ENCODE measurements at places on chromosomes 12 and 14. TPM values are rescaled to one million over a fixed set of nuclear protein-coding genes. Genes with fewer than 3 reads are reported as not detected.

GRCh38 chr14:29734732-29735131 is 192.9 kb downstream of the PRKD1 start:
- no peak overlapping the region for H3K4me3 ChIP-seq
- H3K36me3 ChIP-seq: no peaks in the 10 kb centered on the region
- no peaks in the 10 kb centered on the region for H3K4me1 ChIP-seq
- no peak overlapping the region for H3K27ac ChIP-seq
- H3K27me3 ChIP-seq: no peaks in the 10 kb centered on the region
- no peak for DNase-seq

CLEC7A gene
- not detected for total RNA-seq

DNA sequence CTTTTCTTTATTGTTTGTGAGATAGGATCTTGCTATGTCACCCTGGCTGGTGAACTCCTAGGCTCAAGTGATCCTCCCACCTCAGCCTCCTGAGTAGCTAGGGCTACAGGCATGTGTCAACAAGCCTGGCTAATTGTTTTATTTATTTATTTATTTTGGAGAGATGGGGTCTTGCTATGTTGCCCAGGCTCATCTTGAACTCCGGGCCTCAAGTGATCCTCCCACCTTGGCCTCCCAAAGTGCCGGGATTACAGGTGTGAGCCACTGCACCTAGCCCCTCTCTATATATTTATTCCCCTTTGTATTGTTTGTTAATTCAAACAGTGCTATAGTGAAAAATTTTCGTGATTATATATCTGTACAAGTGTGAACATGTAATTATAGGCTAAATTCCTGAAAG is 123.3 kb downstream of the DAAM1 start:
- DNase-seq: no peak
- peaks cover 6% of the 10 kb centered on the region for H3K4me1 ChIP-seq
- no peak overlapping the region for H3K4me3 ChIP-seq
- H3K36me3 ChIP-seq: no peaks in the 10 kb centered on the region
- no peaks in the 10 kb centered on the region for H3K27me3 ChIP-seq
- no peak overlapping the region for H3K27ac ChIP-seq

- no peaks in the 10 kb centered on the region for H3K27me3 ChIP-seq
- no peak overlapping the region for H3K4me3 ChIP-seq
- peaks cover 1% of the 10 kb centered on the region for H3K36me3 ChIP-seq
- no peak for DNase-seq
- no peak overlapping the region for H3K27ac ChIP-seq
- H3K4me1 ChIP-seq: no peaks in the 10 kb centered on the region
Observed at GRCh38 chr12:113815031-113815430, 151.1 kb downstream of the RBM19 start.

DNA sequence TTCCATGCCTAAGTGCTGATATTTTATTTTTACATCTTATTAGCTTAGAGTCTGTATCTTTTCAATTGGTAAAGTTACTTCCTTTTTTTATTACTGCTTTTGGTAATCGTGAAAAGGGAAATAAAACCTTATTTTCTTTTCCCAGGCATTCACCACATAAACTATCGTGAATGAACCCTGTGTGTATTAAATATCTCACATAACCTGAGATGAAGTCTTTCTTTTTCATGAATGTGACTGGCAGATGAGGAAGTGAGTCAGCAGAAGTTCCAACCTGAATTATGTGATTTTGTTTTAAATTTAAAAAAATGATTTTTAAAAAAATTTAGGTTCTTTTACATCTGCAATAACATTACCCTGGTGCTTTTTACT is 26.0 kb downstream of the MYBPC1 start:
- H3K36me3 ChIP-seq: no peaks in the 10 kb centered on the region
- no peak overlapping the region for H3K4me3 ChIP-seq
- H3K4me1 ChIP-seq: no peaks in the 10 kb centered on the region
- H3K27ac ChIP-seq: no peak overlapping the region

DNA sequence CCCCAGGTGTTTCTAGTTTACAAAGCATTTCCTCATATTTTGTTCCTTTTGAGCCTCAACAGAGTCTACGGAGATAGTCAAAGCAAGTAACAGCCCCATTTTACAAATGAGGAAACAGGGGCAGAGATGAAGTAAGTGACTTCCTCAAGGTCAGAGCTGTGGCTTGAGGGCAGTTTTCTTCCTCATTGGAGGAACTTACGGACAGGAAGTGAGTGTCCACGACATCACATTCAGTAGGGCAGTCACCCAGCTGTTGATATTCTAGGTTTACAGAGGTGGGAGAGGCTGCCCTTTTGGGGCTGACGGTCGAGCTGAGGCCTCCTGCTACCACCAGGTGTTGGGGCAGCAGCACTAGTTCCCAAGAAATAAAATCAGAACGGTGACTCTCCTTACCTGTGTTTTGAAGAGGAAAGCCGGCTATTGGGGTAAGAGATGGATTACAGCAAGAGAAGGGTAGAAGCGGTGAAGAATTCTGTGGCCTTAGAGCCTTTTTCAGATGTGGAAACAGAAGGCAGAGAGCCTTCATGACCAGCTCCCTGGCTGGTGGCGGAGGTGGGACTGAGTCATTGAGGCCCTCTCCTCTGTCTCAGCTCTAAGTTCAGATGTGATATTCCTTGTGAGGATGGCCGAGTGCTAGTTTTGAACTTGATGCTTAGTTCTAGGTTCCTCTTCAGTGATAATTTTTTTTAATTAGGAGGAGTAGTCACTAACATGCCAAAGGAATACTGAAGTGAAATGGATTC is 41.7 kb downstream of the SUSD6 start:
- H3K36me3 ChIP-seq: no peaks in the 10 kb centered on the region
- DNase-seq: no peak
- H3K27me3 ChIP-seq: no peaks in the 10 kb centered on the region
- peaks cover 22% of the 10 kb centered on the region for H3K4me1 ChIP-seq
- H3K4me3 ChIP-seq: no peak overlapping the region
- H3K27ac ChIP-seq: no peak overlapping the region

SLC5A8 gene
- total RNA-seq: not detected

GRCh38 chr14:71054706-71055105 is 147.4 kb downstream of the PCNX1 start:
- no peaks in the 10 kb centered on the region for H3K4me1 ChIP-seq
- H3K27ac ChIP-seq: no peak overlapping the region
- DNase-seq: no peak
- peaks cover 3% of the 10 kb centered on the region for H3K36me3 ChIP-seq

DNA sequence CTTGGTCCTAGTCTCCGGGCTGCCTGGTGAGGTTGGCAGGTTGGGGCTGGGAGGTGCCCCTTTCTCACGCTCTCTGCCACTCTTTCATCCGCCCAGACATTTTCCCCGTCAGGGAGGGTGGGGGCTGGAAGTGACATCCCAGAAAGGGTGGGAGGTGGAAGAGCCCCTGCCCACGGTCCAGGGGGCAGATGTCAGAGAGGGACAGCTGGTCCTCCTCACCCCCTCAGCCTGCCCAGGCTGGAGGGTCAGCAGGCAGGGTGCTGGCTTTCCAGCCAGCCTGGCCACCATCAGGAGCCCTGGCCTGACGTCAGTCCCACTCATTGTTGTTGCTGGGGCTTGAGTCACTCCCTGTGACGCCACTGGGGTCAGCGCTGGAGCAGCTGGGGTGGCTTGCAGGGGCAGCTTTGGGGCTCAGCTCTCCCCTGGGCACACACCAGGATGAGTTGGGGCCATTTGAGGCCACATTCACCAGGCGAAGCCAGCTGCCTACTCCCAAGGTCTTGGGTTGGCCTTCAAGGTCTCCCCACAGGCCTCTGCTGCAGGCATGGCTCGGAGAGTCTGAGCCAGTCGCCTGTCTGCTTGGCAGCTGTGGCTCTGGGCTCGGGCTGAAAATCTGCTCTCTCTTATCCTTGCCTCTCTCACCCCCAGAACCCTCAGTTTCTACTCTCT is 5.7 kb upstream of the ATG101 start:
- peak; percentile 86 for DNase-seq
- H3K36me3 ChIP-seq: no peaks in the 10 kb centered on the region
- H3K4me1 ChIP-seq: peaks cover 11% of the 10 kb centered on the region
- no peak overlapping the region for H3K4me3 ChIP-seq
- no peaks in the 10 kb centered on the region for H3K27me3 ChIP-seq

COPS7A gene
- total RNA-seq: 67.0 TPM

DNA sequence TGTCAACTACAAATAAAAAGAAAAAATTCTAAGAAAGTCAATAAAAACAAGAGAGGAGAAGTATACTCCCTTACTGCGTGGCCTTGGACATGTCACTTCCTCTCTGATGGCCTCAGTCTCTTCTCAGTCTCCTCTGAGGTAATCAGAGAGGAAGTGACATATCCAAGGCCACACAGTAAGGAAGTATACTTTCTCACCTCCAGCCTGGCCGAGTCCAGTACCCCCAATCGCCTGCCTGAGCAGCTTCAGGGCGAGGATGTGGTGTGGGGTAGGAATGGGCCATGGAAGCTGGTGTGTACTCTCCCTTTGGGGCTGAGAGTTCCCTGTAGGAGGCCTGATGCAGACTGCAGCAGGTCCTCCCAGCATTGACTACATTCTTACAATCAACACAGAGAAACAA is 15.8 kb downstream of the VDR start:
- H3K27me3 ChIP-seq: no peaks in the 10 kb centered on the region
- H3K36me3 ChIP-seq: no peaks in the 10 kb centered on the region
- H3K4me1 ChIP-seq: peaks cover 5% of the 10 kb centered on the region
- no peak overlapping the region for H3K4me3 ChIP-seq
- no peak for DNase-seq
- no peak overlapping the region for H3K27ac ChIP-seq

- DNase-seq: no peak
- no peaks in the 10 kb centered on the region for H3K36me3 ChIP-seq
- H3K4me3 ChIP-seq: no peak overlapping the region
- H3K4me1 ChIP-seq: no peaks in the 10 kb centered on the region
Observed at GRCh38 chr12:25004447-25004846, 55.5 kb upstream of the BCAT1 start.

- H3K4me1 ChIP-seq: no peaks in the 10 kb centered on the region
- no peak overlapping the region for H3K27ac ChIP-seq
- H3K36me3 ChIP-seq: no peaks in the 10 kb centered on the region
- H3K4me3 ChIP-seq: no peak overlapping the region
- no peak for DNase-seq
- no peaks in the 10 kb centered on the region for H3K27me3 ChIP-seq
Observed at GRCh38 chr12:26425587-26426260, 230.4 kb downstream of the SSPN start.

- peak; percentile 12 for DNase-seq
- no peak overlapping the region for H3K27ac ChIP-seq
- no peaks in the 10 kb centered on the region for H3K4me1 ChIP-seq
- H3K27me3 ChIP-seq: no peaks in the 10 kb centered on the region
- H3K36me3 ChIP-seq: no peaks in the 10 kb centered on the region
- no peak overlapping the region for H3K4me3 ChIP-seq
Observed at GRCh38 chr14:85316701-85317410, 213.1 kb upstream of the FLRT2 start.

GRCh38 chr12:132344181-132344580 is 14.8 kb upstream of the GALNT9 start:
- no peak overlapping the region for H3K27ac ChIP-seq
- H3K4me3 ChIP-seq: no peak overlapping the region
- DNase-seq: no peak
- no peaks in the 10 kb centered on the region for H3K36me3 ChIP-seq

PRPH gene
- total RNA-seq: 0.50 TPM

TCL1B gene
- total RNA-seq: not detected

ESPL1 gene
- total RNA-seq: 0.26 TPM

PKP2 gene
- total RNA-seq: under 0.01 TPM

DNA sequence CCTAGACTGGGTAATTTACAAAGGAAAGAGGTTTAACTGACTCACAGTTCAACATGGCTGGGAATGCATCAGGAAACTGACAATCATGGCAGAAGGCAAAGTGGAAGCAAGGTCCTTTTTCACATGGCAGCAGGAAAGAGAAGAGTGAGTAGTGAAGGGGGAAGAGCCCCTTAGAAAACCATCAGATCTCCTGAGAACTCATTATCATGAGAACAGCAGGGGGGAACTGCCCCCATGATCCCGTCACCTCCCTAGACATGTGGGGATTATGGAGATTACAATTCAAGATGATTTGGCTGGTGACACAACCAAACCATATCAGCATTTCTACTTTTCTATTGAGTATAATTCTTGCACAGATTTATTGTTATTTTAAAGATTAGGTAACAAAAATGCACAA is 822.1 kb upstream of the FLRT2 start:
- H3K27ac ChIP-seq: no peak overlapping the region
- no peak for DNase-seq
- no peaks in the 10 kb centered on the region for H3K36me3 ChIP-seq
- H3K4me3 ChIP-seq: no peak overlapping the region
- no peaks in the 10 kb centered on the region for H3K4me1 ChIP-seq
- no peaks in the 10 kb centered on the region for H3K27me3 ChIP-seq

LHX5 gene
- total RNA-seq: not detected

DNA sequence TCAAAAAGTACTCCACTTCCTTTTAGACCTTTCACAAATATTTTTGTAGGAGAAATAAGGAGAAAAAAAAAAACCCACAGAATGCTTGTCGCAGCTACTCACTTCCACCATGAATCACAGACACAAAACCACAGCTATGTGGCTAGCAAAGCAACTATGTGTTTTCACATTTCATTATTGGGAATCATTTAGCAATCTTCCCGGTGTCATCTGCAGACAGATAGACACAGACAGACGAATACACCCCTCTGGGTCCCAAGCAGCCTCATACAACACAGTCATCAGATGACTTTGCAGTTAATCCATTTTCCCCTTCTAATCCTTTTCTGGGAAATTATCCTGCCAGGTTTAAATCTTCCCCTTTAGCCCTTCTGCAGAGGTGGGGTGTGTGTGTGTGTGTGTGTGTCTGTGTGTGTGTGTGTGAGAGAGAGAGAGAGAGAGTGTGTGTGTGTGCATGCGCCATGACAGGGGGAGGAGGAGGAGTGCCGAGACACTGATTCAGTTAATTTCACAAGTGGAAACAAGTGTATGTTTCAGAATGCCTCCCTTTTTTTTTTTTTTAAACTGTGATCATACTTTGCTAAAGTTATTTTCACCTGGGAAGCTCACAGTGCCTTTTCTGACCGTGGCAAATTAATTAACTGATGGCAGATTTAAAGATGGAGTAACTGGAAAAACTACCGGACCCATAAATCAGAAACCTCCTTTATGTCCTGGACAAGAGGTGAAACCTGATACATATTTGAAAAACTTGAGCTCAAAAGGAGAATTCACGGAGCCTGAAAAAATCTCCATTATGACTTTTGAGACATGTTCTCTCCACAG is 39.9 kb downstream of the LTBP2 start:
- H3K27me3 ChIP-seq: no peaks in the 10 kb centered on the region
- peak; percentile 100 for DNase-seq
- H3K4me1 ChIP-seq: peaks cover 73% of the 10 kb centered on the region
- peaks cover 13% of the 10 kb centered on the region for H3K36me3 ChIP-seq
- no peak overlapping the region for H3K4me3 ChIP-seq

DNA sequence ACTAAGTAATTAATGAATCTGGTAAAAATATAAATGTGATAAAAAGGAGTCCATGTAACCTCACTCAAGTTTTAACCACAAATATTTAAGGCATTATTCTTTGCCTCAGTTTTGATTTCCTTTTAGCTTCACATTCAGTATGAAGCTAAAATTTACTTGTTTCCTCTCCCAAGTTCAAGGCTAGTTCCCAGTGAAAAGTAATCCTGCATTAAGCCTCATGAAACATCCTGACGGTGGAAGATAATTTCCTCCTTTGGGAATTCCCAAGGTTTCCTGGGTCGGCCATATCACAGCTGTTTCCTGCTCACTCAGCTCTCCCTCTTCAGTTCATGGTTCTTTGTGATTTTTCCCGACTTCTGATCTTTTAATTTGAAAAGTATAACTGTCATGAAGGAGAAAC is 1256.8 kb upstream of the FLRT2 start:
- no peaks in the 10 kb centered on the region for H3K36me3 ChIP-seq
- H3K27ac ChIP-seq: no peak overlapping the region
- H3K4me1 ChIP-seq: no peaks in the 10 kb centered on the region
- no peak overlapping the region for H3K4me3 ChIP-seq
- H3K27me3 ChIP-seq: no peaks in the 10 kb centered on the region
- no peak for DNase-seq

SAV1 gene
- total RNA-seq: 46.9 TPM

NAV3 gene
- total RNA-seq: 50.3 TPM

Data from fibroblast of lung (primary cell).